AG08396 (cell line): ENCODE measurements at places on chromosomes 2 and 18.

- DNase-seq = no peak
Measured at GRCh38 chr18:42920621-42921020, 194.9 kb downstream of the RIT2 start.

DNA sequence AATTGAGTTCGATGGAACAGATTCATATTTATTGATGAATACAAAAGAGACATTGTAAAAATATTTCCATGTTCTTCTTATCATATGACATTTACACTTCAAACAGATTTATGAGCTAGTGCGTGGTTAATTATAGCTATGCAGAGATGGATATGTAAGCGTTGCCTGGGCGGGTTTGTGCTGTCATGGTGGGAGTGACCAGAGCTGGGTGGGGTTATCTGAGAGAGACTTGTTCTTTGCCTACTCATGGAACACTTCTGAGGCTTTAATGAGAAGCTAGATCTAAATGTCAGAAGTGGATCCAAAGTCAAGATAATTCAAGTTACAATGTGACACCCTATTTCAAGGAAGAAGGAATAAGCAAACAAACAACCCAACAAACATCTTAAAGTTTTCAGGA, 162.3 kb upstream of the ZEB2 start:
- DNase-seq = no peak

DNA sequence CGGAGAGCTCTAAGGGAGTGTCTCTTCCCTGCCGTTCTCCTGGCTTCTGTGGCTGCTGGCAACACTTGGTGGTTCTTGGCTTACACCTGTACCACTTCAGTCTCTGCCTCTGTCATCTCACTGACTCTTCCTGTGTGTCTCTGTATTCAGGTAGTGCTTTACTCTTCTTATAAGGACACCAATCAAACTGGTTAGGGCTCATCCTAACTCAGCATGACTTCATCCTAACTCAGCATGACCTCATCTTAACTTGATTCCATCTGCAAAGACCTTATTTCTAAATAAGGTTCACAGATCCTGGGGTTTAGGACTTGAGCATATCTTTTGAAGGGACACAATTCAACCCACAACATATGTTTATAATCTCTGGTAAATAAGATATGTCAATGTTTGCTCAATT, 51.6 kb upstream of the DSEL start:
- no peak for DNase-seq

DNA sequence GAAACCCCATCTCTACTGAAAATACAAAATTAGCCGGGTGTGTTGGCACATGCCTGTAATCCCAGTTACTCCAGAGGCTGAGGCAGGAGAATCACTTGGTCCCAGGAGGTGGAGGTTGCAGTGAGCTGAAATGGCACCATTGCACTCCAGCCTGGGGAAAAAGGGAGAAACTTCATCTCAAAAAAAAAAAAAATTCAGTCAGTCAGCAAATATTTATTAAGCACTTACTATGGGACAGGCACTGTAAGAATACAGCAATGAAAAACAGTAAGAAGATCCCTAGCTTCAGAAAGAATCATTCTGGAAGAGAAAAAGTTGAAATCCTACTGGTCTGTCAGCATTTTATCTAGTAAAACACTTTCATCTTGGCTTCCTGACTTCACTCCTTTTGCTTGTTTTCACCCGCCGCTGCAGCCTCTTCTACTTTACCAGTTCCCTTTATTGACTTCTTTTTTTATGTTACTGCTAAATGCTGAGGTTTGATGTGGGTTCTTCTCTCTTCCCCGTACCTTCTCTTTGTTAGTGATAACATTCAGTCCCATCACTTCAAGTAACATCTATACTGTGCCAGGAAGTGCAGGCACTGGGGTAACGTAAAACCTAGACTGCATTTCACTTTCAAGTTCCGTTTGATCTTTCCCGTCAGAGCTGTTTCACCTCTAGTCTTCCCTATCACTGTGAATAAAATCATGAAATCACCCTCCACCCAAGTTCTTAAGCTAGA, 10.8 kb upstream of the TAF4B start:
- no peak for DNase-seq

- DNase-seq = no peak
Measured at GRCh38 chr2:156116113-156116512, 216.4 kb downstream of the NR4A2 start.

DNA sequence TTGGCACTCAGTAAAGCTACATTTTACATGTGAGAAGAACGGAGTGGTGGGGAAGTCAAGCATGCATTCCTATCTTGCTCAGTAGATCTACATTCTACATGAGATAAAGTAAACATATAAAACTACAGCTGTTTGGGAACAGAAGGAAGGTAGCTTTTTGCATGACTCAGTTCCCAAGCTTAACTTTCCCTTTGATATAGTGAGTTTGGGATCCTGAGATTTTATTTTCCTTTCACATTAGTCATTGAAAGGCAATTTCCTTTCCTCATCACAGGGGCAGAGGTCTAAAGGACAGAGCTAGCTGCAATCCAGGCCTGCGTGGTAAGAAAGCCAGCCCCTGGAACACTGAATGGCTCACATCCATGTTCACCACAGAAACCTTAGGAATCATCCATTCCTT, 257.2 kb downstream of the SRBD1 start:
- peak; percentile 80 for DNase-seq

- DNase-seq = no peak
Measured at GRCh38 chr2:209390839-209391238, 33.0 kb upstream of the MAP2 start.

DNA sequence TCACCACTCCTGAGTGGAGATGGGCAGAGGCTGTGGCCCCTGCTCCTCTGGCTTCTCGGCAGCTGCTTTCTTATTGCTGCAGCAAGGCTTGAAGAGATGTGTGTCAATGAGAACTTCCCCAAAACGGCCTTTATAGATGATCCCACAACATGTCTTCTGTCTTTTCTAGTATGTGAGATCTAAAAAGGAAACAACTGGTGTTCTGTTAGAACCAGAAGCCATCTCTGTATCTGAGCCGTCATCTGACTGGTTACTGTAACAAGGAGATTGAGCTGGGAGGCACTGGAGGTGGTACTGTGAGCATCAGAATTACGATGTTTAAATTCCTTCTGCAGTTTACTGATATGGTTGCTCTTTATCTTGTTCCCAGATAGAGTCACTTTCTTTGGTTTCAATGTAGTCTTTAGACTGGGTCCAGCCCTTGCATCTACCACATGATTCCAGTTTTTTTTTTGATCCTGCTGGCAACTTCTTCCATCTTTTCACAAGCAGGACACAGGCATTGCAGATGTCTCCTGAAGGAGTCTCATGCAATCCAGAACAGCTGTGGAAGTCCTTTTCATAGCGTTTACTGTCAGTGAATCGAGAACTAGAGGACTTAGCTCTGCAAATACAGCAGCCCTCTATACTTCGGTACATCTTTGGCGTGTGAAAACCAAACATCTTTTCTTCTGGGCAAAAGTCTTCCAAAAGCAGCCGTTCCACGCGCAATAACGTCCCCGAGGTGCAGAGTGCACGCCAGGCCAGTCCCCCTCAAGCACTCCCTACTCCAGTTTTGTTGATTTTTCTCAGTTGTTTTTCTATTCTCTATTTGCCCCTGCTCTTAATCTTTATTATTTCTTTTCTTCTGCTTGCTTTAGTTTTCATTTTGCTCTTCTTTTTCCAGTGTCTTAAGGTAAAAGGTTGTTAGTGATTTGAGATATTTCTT, 29.7 kb downstream of the TAF4B start:
- DNase-seq = no peak

DNA sequence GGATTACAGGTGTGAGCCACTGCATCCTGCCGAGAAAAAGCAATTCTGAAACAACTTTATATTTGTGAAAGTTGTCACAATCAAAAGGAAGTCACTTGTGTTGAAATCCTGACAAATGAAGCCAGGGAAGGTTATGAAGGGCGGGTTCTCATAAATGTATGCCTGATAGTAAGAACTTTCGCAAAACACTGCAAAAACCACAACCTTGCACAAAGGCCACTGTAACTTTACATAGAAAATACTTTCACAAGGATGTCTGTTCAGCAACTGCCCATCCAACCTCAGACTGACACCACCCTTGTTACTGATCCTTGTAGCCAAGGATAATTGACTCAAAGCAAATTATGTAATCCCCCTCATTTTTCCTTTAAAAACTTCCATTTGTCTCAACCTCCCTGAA, 90.6 kb downstream of the SLC4A3 start:
- no peak for DNase-seq

- no peak for DNase-seq
Measured at GRCh38 chr2:157459486-157459885, 15.6 kb upstream of the CYTIP start.

DNA sequence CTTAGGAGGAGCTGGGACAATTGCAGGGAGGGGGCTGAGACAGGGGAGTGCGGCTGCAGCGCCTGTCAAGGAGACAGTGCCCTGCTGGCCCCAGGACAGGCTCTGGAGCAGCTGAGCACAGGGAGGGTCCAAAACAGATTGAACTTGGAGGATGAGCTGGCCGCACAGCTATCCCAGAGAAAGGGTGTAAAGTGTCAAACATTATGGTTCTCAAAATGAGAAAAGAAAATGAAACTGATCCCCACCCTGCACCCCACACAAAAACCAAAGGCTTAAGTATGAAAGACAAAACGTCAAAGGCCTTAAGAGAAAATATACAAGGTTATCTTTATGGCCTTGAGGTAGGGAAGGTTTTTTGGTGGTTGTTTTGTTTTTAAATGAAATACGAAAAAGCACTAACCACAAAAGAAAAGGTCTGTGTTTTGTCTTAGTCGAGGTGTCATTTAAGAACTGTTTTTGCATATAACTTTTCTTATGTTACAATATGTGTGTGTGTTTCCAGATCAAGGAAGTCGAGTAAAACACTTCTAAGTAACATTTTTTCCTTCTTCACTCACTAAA, 111.8 kb downstream of the HDAC4 start:
- no peak for DNase-seq

DNA sequence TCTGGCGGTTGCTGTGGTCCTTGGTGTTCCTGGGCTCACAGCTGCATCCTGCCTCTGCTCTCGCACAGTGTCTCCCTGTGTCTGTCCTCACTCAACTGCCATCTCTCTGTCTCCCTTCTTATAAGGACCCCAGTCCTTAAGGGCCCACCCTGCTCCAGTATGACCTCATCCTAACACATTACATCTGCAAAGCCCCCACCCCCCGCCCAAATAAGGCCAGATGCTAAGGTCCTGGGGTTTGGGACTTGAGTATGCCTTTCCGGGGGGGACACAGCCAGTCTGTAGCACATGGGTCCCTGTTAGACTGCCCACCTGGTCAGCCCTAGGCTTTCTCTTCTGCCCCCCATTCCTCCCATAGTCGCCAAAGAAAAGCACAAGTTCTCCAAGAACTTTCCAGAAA, 40.7 kb downstream of the FER1L5 start:
- DNase-seq = no peak

DNA sequence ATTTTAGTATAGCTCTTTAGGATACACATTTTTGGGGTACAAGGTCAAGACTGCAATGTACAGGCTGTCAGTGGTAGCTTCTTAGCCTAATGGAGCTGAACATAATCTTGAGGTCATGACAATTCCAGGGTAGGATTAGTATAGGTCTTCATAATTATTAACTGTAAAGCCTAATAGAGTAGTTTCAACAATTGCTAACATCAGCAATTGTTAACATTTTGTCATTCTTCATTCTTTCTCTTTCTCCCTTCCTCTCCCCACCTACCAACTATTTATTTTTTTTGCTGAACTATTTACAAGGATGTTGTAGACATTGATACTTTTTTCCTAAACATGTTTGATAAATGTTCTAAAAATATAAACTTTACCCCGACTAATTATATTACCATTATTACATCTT, 461.3 kb upstream of the DCC start:
- DNase-seq = no peak

- DNase-seq = peak; percentile 98
Measured at GRCh38 chr2:43637030-43637803, at the start of gene PLEKHH2. Gene PLEKHH2 (plus strand): TSS chr2:43637260. CDS start chr2:43644674, 7,414 bp downstream.

DNA sequence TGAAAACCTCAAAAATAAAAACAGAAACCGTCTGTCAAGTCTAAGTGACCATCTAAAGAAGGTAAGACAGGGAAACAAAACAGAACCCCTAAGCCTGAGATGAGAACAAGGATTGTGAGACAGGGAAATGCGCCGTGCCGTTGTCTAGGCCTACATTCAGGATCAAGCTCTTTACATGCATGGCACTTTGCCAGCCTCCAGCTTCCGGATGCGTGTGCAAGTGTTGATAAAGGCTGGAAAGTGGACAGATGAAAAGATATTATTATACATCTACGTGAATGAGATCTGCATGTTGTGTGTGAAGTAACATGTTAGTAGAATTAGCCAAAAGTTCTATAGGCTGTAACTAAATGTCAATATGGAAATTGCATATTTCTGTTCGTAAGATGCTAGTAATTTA, 28.6 kb upstream of the TMEM87B start:
- no peak for DNase-seq
